ENCODE measurements at places on chromosomes 6 and 20. TPM values are rescaled to one million over a fixed set of nuclear protein-coding genes. Genes with fewer than 3 reads are reported as not detected.

NKAIN2 gene
- 0.12 TPM for total RNA-seq

DNA sequence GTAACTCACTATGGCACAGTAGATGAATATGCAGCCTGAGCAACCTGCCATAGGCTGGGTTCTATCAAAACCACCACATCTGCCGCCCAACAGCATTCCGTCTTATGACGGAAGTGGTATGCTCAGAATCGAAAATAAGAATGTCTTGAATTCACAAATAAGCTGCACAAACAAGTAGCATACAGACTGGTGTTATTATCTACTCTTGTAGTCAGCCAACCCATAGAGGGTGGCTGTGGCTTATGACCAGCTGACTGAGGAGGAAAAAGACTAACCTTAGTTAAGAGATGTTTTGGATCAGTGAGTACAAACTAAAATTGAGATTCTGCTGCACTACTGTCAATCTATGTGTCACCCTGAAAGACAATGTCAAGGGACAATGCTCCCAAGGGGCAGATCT lies 1255.1 kb upstream of the EYS start:
- no peak for DNase-seq

DNA sequence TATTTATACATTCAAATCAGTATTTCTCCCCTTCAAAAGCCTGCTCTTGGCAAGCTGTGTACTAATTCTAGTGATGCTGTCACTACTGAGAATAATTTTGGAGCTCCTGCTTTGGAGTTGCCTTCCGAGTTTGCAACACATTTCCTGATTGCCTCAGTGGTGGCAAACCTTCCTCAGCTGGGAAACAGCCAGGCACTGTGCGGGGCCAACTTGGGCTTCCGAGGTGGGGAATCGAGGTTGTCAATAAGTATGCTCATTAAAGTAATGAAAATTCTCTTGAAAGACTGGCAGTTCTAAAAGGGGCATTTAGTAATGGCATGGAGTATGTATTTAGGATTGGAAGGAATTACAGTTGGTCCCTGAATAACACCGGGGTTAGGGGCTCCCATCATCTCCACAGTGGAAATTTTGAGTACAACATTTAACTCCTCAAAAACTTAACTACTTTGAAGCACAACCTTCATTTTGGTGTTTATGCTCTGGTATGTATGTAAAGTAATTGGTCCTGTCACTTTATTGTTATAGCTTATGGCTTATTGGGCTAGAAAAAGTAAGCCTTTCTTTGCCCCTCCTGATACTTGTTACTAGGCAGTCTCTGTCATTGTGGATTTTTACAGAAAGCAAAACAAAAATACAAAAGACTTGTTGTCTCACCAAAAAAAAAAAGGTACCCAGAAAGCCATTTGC lies 2.7 kb downstream of the PAQR8 start:
- DNase-seq = no peak

KATNA1 gene
- total RNA-seq = 11.3 TPM

DNA sequence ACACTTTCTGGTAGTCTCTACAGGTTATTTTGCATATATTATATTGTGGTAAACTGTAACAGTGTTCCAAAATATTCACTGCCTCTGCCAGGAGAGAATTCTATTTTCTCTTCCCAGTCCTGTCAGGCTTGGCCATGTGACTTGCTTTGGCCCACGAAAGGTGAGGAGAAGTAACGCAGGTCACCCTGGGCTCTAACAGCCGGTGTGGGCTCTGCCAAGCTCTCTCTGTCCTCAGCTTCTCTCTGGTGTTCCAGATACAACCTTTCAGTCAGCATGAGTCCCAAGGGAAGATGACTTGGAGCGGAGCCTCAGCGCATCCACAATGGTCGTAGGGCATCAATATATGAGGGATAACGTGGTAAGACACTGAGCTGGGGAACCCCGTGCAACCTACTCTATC lies 113.0 kb upstream of the RREB1 start:
- no peak for DNase-seq
